NCI-H748 treated with DMSO at 0.1 percent for 48 hours (cell line): ENCODE measurements at places on chromosomes 2 and 18.

- no peak for DNase-seq
These were observed 4.8 kb downstream of the CACNB4 start for GRCh38 chr2:152094014-152094413.

DNA sequence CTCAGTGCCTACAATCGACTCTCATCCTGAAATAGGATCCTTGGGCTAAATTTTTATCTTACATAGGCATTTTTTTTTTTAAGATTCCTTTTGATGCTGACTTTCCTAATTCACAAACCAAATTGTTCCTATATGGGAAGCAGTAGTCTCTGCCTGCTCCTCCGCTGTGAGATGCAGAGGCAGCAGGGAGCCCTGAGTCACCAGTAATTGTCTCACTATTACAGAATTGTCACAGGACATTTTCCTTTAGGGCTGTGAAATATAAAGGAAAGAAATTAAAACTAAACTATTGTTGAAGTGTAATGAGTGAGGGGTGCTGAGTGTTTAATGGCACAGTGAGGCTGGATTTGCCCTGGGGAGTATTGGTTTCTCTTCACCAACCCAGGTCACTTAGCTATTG is 63.8 kb downstream of the MYO3B start:
- no peak for DNase-seq

- no peak for DNase-seq
These were observed 82.3 kb downstream of the VAPA start for GRCh38 chr18:9996094-9996493.

DNA sequence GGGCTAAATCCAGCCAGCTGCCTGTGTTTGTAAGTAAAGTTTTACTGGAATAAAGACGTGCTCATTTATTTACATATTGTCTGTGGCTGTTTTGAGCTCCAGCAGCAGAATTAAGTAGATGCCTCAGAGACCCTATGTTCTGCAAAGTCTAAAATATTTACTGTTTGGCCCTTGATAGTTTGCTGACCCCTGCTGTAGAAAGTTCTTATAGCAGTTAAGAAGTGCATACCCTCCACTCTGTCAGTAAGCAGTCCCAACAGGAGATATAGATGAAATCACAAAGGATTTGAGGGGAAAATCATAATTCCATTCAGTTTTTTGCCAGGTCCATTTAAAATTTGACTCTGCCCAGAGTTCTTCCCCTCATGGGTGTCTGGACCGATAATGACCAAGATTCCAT is 50.1 kb upstream of the ITM2C start:
- DNase-seq: no peak

DNA sequence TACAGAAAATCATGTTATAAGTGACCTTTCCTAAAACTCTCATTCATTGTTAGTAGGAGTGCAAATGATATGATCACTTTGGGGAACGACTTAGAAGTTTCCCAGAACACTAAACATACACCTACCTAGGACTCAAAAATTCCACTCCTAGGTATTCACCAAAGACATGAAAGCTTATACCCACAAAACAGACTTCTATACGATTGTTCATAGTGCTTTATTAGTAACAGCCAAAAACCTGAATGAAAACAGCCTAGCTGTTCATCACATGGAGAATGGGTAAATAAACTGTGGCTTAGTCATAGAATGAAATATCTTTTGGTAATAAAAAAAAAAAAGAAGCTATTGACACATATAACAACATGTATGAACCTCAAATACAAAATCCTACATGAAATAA is 8.8 kb downstream of the NOL10 start:
- no peak for DNase-seq

- no peak for DNase-seq
These were observed 67.0 kb downstream of the OLA1 start for GRCh38 chr2:174181368-174181767.

DNA sequence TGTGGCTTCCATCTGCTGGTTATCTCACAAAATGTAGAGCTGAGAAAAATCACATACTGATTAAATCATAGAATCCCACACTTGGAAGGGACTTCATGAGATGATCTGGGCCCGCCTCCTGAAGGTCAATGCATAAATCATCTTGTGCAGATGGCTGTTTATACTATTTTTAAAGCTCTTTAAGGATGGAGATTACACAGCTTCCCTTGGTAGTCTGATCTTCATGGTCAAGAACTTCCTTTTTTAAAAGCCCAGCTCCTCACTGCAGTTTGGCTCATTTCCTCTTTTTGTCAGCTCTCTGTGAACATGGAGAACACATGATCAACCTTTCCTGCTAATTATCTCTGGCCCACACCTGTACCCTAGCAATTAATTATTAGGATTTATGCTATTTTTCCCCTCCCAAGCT is 25.9 kb downstream of the GCG start:
- no peak for DNase-seq

DNA sequence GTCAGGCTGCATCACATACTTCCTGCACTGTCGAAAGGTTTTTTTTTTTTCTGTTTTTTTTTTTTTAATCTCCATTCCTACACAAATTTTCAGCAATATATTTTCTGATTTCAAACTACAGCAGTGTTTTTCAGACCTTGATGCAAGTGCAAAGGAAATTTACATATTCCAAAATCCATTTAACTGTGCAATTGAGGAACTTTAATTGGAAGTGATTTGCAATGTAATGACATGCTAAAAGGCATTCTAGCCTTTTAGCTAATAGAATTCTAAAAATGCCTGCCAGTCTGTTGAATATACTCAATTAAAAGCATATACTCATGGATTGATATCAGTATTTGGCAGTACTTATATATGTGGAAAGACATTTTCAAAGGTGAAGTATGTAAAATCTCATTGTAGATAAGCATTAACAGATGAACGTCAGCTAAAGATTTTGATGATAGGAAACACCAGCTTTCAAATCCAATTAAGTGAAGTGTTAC is 210.5 kb downstream of the OTX1 start:
- DNase-seq: no peak

DNA sequence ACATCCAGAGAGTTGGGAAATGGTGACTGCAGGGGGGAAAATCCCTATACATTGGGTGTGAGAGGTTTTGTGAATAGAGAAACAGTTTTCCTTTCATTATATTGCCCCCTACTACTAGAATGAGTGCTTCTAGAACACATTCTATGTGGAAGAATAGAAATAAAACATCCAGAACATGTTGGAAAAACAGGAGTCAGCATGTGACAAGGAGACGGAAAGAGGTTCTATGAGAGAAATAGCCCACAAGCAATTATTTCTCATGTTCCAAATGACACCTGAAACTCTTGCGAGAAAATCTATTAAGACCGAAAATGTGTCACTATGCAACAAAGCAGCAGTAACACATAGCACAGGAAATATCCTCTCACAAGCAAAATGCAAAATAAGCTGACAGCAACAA is 202.7 kb upstream of the SPOPL start:
- no peak for DNase-seq

GRCh38 chr2:44777537-44777936 is 164.0 kb upstream of the SIX3 start:
- peak; percentile 74 for DNase-seq

GRCh38 chr2:149451417-149452165 is 121.2 kb downstream of the LYPD6 start:
- DNase-seq: no peak

- DNase-seq: no peak
These were observed 131.2 kb downstream of the TMEM18 start for GRCh38 chr2:545711-546650.

DNA sequence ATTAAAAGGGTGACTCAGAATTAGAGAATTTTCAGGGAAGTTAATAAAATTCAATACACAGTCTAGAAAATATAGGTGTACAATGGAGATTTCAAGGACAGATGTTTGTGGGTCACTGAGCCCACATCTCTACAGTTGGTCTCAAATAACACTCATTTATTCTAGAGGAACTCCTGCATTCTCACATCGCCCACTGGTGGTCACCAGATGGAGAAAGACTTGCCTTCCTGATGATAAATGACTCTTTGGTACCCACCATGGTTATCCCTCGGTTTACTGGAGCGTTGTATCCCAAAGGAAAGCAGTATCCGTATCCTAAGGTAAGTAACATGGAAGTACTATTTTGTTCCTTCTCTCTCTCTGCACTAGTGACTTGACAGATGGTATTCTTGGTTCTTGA is 1297.1 kb downstream of the DPP10 start:
- DNase-seq: no peak

GRCh38 chr2:23489471-23490322 is 104.7 kb downstream of the KLHL29 start:
- no peak for DNase-seq

- DNase-seq: peak; percentile 82
These were observed 6.7 kb downstream of the ZNF521 start for GRCh38 chr18:25345081-25345866.

DNA sequence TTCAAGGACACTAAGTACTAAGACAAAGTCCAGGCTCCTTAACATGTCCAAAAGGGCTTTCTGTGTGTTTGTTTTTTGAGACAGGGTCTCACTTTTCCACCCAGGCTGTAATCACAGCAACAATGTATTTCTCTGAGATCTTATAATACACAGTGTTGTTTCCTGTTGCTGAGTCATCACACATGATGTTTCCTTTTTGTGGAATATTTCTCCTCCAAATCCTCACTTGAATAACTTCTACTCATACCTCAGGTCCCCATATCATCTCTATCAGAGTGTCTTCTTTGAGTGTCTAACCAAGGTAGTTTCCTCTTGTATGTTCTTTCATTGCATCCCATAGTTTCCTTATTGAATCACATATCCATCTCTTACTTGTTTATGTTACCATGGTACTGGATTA is 632.0 kb upstream of the PIK3C3 start:
- DNase-seq: no peak

DNA sequence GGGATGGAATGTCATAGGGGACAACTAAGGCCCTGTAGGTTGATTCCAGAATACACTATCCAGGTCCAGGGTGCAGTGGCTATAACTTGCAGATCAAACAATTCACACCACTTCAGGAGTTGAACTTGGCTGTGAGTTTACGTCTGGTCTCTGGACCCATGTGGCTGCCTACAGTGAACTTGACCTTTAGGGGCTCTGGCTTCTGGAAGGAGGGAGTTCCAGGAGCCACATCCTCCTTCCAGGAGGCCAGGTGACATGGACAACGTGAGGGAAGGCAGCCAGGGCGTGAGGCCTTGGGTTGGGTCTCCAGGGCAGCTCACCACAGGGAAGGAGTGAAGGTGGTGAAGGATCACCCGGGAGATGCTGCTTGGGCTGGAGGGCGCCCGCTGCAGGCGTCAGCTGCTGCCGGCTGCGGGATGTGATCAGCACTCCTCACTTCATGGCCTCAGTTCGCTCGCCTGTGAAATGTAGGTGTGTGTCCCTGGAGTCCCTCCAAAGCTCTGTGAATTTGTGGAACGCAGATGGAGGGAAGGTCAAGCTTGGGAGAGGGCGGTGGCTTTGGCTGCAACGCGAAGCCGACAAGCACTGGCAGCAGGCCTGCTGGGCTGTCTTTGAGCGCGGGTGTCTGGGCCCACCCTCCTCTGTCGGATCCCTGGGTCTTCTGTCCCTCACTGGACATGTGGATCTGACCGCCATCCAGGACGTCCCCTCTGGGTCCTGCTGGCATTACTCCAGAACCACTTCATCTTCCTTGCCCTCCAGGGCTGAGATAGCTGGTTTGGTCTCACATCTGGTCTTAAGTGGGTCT is 146.5 kb downstream of the GLI2 start:
- no peak for DNase-seq

GRCh38 chr2:240793313-240794177 is 26.5 kb downstream of the KIF1A start:
- no peak for DNase-seq

DNA sequence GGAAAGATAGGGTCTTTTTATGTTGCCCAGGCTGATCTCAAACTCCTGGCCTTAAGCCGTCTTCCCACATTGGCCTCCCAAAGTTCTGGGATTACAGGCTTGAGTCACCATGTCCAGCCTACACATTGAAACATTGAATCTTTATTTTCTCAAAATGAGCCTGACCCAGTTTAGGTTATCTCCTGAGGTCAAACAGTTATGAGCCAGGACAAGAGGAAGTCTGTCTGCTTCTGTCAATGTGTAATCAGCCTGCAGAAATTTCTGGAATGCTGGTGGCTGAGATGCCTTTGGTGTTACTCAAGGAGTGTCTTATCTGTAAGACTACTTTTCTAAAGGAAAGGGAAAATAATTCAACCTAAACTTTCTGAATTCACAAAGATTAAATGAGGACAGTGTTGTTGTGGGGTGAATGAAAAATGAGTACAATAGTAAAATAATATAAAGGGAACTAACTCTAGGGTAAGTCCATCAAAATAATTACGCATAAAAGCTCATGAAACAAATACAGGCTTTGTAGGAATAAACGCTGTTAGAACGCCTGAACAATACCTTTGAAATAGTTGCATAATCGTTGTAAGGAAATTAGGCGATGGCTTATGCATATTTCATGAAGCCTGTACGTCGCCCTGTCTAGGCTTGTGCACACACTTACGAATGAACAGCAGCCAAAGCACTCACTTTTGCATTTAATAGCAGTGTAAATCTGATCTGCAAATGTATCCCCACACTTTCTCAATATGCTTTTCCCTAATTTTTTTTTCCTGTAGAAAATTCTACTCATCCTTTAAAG is 260.8 kb downstream of the RDH14 start:
- DNase-seq: no peak

GRCh38 chr2:136448432-136448831 is 316.9 kb upstream of the THSD7B start:
- no peak for DNase-seq

GRCh38 chr2:32901313-32901712 is 45.4 kb upstream of the LTBP1 start:
- no peak for DNase-seq

- no peak for DNase-seq
These were observed 141.6 kb upstream of the MSH6 start for GRCh38 chr2:47641366-47641765.

GRCh38 chr18:8091035-8091434 is 518.2 kb upstream of the RAB12 start:
- DNase-seq: no peak

DNA sequence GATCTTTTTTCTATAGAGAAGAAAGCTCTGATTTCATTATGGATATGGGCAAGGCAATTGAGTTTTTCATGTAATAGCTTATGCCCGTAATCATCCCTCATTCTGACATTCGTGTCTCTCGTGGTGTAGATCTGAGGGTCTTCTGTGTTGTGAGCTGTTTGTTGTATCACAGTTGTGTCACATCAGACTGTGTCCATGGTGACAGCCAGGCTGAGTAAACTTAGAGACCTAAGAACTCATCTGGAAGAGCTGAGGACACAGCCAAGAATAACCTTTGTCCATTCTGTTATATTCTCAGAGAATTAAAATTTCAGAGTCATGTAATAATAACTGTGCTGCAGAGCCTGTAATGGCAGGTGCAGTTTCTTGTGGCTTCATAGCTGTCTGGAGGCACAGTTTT is 116.5 kb downstream of the ATP9B start:
- no peak for DNase-seq

GRCh38 chr18:62844850-62845643 is 129.7 kb downstream of the PHLPP1 start:
- DNase-seq: no peak
